ENCODE measurements at places on chromosomes 5 and 9. TPM values are rescaled to one million over a fixed set of nuclear protein-coding genes. Genes with fewer than 3 reads are reported as not detected.

Gene SPATA9
- total RNA-seq: not detected

Gene EGFL7
- total RNA-seq: 15.5 TPM

Gene CARTPT
- not detected for total RNA-seq

Gene ESM1
- 406 TPM for total RNA-seq

Gene PTGES
- total RNA-seq: 4.4 TPM

Gene TAF11L5
- not detected for total RNA-seq

Gene CD180
- total RNA-seq: not detected

Gene NPDC1
- 28.4 TPM for total RNA-seq

Gene STK32A
- total RNA-seq: 3.4 TPM

Gene AJM1
- total RNA-seq: 1.1 TPM

Gene CSF1R
- not detected for total RNA-seq

Gene TNFSF15
- 0.19 TPM for total RNA-seq

Gene RAB3C
- total RNA-seq: not detected

Gene THBS4
- 1.3 TPM for total RNA-seq

Gene SPRY4
- total RNA-seq: 16.5 TPM

Gene PCDHA10
- total RNA-seq: under 0.01 TPM

Gene PHYHD1
- total RNA-seq: 5.7 TPM

Gene IGIP
- 19.3 TPM for total RNA-seq

Gene TIMD4
- not detected for total RNA-seq

Gene INVS
- total RNA-seq: 30.7 TPM

Gene GGTA1
- total RNA-seq: 1.3 TPM

Gene CORO2A
- total RNA-seq: under 0.01 TPM

Gene N4BP3
- 1.5 TPM for total RNA-seq

Gene SLC2A8
- 11.1 TPM for total RNA-seq

Gene PAPPA
- 21.9 TPM for total RNA-seq

Gene KIF20A
- total RNA-seq: 69.1 TPM

Gene SPAG8
- total RNA-seq: 1.7 TPM

Gene ANKDD1B
- 1.3 TPM for total RNA-seq

Gene SLC35A4
- total RNA-seq: 18.5 TPM

Gene KIF27
- total RNA-seq: 3.4 TPM

Gene GMCL2
- total RNA-seq: not detected

Gene BARHL1
- total RNA-seq: not detected

Gene MYORG
- total RNA-seq: 0.92 TPM

Gene PCDHB2
- 1.7 TPM for total RNA-seq

Gene ADAMTS6
- 23.5 TPM for total RNA-seq

Gene PDLIM7
- 55.5 TPM for total RNA-seq

Gene IFNK
- total RNA-seq: not detected

Gene CYLC2
- total RNA-seq: not detected

Gene ALDH1A1
- total RNA-seq: 46.2 TPM

Gene CER1
- not detected for total RNA-seq

Gene GNA14
- 4.4 TPM for total RNA-seq

Gene PDZD2
- 0.19 TPM for total RNA-seq

Gene ZNF883
- 1.7 TPM for total RNA-seq

Gene AGPAT2
- total RNA-seq: 27.5 TPM

Gene CCL27
- not detected for total RNA-seq

Gene ARSK
- 9.5 TPM for total RNA-seq

Gene AQP7
- 1.8 TPM for total RNA-seq

All from aortic smooth muscle cell (primary cell).